ENCODE measurements at places on chromosomes 4 and X.
A peak's percentile ranks its signal among the peaks of the same experiment; 100 is the strongest.

DNA sequence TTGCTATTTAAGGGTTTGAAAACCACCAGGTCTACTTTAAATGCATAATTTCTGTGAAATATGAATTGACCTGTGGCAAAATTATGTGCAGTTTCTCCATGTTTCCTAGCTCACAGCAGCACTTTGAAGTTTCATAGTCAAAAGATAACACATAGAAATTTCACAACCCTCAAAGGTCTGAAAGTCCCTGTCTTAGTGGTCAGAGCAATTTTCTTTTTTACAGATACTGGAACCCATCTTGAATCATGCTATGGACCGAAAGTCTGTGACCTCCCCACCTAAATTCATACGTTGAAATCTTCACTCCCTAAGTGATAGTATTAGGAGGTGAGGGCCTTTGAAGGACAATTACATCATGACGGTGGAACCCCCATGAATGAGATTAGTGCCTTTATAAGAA, 240.4 kb upstream of the BMP3 start:
- DNase-seq = no peak

- no peak for DNase-seq
Measured at GRCh38 chr4:160386846-160387245, 1284.0 kb downstream of the RAPGEF2 start.

DNA sequence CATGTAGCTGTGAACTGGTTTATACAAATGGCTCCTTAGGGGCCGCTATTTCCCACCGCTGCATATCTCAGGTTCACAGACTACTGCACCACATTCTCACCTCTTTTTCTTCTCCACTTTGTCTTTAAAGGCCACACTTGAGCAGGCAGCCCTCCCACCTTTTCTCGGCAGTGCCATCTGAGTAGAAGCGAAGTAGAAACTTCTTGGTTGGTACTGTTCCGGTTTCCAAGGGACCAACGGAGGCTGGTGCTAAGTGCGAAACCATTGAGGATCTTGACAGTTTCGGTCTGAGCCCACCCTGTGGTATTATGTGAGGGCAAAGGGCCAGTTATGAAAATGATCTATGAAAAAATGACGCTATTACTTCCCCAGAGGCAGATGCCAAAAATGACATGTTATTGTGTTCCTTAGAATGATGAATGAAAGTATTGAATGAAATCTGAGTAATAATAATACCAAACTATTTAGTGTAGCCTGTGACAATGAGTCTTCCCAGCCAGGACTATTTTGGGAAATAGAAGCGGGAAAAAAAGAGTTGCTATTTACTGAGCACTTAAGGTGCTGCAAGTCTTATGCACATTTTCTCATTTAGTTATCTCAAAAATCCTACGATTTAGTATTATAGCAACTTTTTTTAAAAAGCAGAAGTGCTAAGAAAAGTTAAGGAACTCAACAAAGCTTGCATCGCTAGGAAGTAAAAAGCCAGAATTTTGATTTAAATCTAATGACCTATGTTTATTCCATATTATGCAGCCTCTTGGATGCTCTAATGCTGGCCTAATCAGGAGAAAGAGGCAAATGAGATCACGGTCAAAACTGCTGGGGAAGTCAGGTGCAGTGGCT, 29.6 kb upstream of the CHRNA9 start:
- DNase-seq = no peak

- DNase-seq = no peak
Measured at GRCh38 chr4:152478461-152479237, 57.2 kb downstream of the FBXW7 start.

GRCh38 chrX:1646009-1646408, 31.1 kb downstream of the ASMT start:
- no peak for DNase-seq

DNA sequence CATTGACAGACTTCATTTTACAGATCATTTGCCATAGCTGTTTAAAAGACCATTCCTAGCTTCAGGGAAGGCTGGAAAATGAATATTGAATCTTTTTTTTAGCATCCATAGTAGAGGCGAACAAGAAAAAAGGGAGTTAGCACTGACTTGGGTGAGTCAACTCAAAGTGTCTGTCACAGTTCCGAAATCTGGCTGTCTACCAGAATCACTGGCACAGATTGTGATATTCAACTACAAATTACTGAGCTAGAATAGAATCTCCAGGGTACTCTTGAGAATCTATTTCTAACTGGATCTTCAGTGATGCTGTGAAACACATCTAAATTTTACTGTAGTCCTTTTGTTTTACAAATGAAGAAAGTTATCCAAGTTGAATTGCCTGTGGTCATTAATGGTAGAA, 31.5 kb downstream of the SEC24B start:
- DNase-seq = peak; percentile 16

DNA sequence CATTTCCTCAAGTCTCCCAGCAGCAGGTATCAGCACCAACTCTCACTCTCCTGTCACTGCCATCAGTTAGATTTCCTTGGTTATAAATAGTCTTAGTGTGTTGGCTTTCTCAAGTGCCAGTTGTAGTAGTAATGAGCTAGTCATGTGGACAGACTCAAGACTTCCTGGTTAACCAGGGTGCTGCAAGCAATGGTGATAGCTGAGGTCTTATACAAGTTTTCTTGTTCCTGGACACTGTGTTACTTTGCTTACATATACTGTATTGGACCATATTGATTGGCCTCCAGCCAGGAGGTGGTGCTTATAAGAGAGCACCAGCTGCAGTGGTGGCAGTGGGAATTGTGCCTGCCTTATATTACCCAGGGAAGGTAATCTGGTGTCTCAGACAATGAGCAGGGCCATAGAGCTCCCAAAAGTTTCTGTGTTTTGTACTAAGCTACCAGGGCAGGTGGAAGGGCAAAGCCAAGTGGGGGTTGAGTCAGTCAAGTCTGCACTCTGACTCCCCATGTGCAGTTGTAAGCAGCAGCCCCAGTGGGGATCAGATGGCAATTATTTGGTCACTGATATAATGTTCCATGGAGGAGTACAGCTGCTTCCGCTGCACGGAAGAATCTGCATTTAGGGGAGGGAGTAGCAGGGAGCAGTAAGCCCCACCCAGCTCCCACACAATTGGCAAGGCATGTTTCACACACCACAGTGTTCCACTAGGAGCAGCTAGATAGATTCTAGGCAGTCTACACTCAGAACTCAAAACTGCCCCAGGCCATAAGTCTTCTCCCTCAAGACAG, 24.1 kb upstream of the ZDHHC15 start:
- no peak for DNase-seq

DNA sequence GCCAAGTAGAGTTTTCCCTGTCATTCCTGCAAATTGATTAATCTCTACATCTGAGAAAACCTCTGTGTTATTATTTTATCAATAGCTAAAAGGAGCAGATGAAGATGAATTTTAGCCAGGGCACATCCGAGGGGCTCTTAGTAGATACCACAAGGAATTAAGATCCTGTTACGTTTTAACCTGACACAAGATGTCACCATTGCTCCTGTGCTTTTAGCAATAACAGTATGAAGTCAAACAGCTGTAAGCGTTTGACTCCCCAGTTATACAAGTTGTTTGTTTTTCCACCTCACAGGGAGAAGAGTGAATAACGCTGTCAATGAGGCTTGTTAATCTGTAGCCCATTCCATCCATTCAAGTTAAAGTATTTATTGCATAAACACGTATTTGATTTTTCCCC, 76.0 kb upstream of the AP1S2 start:
- DNase-seq = no peak
